ENCODE measurements at places on chromosomes 11 and 22.

DNA sequence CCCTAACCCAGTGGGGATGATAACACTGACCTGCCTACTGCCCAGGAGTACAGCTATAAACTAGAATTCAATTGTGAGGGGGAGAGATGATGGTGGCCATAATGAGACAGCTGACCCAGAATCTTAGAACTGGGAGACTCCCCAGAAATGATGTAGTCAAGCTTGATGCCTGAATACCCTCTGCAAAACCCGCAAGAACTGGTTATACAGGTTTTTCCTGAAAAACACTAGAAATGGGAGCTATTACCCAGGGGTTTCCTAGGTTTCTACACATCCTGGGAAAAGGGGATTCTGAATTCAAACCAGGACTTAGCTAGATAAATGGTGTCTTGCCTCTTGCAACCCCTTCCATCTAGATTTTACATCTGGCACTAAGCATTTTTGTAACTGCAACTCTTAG lies 113.8 kb upstream of the NARS2 start:
- DNase-seq = no peak

DNA sequence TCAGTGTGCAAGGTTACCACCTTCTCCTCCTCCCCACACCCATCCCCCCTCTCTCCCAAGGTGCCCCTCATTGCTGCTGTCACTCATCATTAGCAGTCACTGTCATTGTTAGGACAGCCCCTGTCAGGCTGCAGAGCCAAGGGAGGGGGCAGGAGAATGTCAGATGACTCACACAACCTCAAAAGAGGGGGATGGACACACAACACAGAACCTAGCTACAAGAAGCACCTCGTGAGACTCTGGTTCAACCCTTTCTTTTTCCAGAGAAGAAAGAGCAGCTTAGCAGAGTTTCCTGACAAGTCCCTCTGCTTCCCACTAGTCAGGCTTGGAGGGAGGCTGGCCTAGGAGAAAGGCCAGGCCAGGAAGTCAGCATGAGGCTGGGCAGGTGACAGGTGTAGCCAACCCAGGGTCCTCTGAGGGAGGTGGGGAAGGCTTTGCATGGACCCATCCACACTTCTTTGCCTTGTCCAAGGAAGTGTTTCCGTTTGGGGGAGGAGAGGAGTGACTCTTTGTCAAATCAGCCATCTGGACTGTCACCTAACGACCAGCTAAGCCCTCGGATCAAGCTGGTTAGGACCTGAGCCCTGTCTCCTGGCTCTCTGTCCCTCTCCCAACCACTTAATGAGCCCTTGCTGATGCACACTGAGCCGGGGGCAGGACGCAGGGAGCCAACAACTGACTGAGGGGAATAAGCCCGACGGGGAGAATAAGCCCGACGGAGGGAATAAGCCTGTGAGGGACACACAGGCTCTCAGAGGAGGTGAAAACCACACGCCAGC lies 18.3 kb downstream of the ADORA2A start:
- no peak for DNase-seq

GRCh38 chr11:78647266-78647915 lies 72.7 kb upstream of the NARS2 start:
- DNase-seq = no peak

GRCh38 chr22:49950396-49950994 lies 10.1 kb upstream of the PIM3 start:
- DNase-seq = no peak

- DNase-seq = no peak
These were observed 296.7 kb upstream of the SYN3 start for GRCh38 chr22:33354928-33355327.

- DNase-seq = no peak
These were observed 28.6 kb upstream of the DDX10 start for GRCh38 chr11:108636222-108636621.

DNA sequence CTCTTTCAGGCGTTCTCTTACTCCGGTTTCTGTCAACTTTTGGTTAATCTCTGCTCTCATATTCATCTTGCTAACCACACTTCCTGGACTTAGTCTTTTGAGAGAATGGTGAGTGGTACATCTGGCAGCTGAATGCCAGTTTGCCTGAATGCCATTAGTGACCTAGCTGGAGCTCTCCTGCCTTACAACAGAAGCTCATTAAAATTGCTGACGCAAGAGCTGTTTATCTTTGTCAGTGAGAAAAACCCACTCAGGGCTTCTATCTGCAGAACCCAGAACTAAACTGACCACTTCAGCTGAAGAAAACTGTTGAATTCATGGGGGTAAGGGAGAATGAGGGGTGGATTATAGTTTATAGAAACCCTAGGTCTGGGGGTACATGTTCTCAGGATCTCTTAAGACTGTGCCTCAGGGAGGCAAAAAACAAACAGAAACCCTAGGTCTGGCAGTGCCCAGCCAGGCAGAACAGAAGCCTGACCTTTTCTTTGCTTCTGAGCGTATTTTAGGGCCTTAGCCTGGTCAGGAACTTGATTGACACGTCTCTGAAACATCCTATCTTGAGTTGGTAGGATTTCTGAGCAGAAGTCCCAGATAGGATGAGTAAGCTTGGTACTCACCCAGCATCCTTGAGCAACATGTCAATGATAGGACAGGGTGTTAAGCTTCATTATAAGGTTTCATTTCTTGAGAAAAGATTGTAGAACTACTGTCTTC lies 52.8 kb upstream of the YWHAH start:
- no peak for DNase-seq

- DNase-seq = no peak
These were observed 98.3 kb downstream of the WNT11 start for GRCh38 chr11:76107971-76108370.

GRCh38 chr11:116217006-116217405 lies 555.8 kb downstream of the BUD13 start:
- no peak for DNase-seq

DNA sequence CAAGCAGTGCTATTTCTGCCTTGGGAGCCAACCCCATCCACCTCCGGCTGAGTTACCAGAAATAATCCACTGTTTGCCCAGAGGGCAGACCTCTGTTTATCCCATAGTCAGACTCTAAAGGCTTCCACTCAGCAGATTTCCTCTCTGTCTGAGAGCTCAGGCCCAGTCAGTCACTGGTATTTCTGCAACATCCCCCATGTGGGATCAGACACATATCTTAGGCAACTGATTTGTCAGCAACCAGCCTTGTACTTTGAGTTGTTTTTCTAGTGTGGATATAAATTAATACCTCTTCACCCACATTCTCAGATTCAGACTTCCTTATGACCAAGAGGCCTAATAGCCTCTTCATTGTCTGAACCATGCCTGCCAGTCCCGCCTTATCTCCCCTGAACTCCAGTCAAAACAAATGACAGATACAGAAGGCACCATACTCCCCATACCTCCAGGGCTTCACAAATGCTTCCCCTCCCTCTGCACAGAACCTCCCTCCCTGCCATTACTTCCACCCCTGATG lies 193.6 kb downstream of the FAM76B start:
- DNase-seq = no peak

- DNase-seq = no peak
These were observed 46.4 kb downstream of the RAB30 start for GRCh38 chr11:83025267-83025704.

GRCh38 chr11:45031912-45032519 lies 81.3 kb upstream of the TP53I11 start:
- no peak for DNase-seq

DNA sequence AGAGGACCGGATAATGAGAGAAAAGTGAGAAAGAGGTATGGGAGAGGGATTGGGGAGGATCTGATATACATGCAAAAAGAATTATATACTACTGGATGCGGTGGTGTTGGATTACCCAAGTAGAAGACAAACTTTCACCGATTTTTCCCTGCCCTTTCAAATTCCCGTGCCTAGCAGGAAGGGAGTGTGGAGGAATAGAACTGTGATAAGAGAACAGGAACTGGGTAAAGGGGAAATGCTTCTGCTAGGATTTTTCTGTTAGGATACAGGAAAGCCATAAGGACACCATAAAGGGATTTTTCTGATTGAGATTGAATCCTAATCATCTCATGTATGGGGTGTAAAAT lies 480 bp upstream of the MTMR2 start:
- no peak for DNase-seq

GRCh38 chr11:31529189-31529588 lies 19.6 kb downstream of the ELP4 start:
- no peak for DNase-seq

- DNase-seq = no peak
These were observed 21.6 kb downstream of the PPARA start for GRCh38 chr22:46171940-46172339.

DNA sequence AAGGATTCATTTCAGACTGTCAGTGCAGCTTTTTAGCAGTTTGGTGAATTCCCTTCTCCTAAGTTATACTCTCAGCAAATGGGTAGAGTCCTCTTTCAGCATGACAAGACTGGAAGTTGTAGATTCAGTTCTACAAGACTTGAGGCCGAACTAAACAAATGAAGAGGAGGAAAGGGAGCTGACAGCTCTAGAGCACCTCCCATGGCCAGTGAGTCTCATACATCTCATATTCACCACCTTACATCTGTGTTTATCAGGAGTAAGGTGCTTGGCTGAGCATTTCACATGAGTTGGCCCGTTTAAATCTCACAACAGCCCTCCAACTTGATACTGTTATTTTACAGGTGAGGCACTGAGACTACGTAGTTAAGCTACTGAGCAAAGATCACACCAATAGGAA lies 30.4 kb downstream of the SEZ6L start:
- no peak for DNase-seq

DNA sequence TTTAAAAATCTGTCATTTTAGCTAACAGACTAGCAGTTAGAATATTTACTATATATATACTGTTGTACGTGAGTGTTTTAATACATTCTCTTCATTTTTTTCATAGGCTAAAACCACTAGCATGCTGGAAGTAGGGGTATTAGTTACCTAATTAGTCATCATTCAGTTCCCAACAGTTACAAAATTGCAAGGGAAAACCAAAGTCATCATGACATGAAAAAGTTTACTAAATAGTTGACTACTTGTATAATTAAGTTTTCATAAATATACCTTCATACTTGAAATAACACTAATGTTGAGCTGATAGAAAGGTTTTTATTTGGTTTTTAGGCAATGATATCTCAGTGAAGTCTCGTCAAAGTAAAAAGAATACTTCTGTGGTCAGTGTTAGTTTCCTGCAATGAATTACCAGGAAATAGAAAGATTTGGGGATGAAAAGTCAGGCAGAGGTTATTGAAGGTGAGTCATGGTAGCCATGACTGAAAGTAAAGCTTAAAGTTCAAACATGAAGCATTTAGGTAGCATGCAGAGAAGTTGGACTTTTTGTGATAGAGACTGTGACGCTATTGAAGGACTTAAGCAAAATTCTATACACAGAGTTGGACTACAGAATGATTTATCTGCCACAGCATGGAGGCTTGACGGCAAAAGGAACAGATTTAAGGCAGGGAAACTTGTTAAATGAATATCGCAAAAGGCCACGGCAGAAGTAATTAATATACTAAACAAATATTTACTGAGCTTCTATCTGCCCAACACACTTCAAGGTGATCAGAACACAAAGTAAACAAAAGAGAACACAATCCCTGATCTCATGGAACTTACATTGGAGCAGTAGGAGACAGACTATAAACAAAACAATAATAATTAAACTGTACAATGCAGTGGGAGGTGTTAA lies 828.1 kb upstream of the FAT3 start:
- no peak for DNase-seq

GRCh38 chr11:120797143-120797542 lies 226.8 kb upstream of the TBCEL start:
- no peak for DNase-seq

GRCh38 chr22:27120036-27120435 lies 462.6 kb downstream of the MIAT start:
- DNase-seq = no peak

DNA sequence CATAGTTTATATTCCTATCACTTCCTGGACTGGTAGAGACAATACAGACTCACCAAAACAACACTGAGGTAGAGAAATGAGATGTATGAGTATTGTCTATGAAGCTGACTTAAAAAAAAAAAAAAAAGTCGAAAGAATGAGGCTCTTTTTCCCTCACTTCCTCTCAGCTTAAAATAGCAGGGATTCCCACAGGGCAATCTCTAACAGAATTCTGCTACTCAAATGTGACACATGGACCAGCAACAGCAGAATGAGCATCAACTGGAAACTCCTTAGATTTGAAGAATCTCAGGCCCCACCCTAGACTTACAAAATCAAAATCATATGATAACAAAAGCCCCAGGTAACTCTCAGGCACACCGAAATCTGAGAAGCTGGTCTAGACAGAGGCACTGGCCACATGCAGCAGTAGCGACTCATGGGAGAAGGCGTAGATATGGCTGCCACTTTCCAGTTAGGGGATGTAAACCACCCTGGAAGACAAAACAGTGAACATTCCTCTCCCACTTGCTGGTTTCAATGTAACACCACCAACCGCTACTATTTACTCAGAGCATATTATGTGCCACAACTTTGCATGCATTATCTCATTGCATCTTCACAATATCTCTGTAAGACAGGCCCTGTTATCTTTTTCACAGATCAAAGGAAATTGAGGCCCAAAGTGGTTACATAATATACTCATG lies 128.0 kb downstream of the RBFOX2 start:
- DNase-seq = peak; percentile 10

DNA sequence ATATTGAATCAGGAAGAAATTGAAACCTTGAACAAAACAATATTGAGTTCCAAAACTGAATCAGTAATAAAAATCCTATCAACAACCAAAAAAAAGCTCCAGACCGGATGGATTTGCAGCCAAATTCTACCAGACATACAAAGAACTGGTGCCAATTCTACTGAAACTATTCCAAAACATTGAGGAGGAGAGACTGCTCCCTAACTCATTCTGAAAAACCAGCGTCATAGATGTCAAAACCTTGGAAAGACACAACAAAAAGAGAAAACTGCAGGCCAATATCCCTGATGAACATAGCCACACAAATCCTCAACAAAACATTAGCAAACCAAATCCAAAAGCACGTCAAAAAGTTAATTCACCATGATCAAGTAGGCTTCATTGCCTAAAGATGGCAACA lies 353.8 kb downstream of the TMEM135 start:
- no peak for DNase-seq

DNA sequence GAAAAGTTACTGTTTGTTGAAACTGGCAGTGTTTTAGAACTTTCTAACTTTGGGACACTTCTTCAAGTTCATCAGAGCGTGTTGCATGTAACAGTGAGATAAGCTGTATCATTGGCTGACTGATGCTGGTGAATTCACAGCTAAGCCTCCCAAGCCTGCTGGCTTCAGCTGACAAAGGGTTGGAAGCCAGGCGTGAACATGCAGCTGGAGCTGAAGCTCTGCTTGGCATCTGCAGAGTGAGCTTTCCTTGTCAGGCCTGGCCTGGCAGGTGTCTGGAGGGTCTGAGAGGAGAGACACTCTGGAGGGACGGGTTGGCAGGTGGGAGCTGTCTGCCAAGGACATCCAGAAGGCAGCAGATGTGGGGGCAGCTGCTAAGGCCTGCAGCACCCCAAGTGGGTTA lies 1.5 kb downstream of the AMPD3 start:
- DNase-seq = no peak

Data from stimulated activated CD4-positive, alpha-beta T cell treated with anti-CD3 and anti-CD28 coated beads, Interleukin-1b, Interleukin-23, amount 100 ng/mL, for 48 hours (primary cell).